DND-41 (cell line): ENCODE measurements at places on chromosomes 1 and 21.
A peak's percentile ranks its signal among the peaks of the same experiment; 100 is the strongest.

DNA sequence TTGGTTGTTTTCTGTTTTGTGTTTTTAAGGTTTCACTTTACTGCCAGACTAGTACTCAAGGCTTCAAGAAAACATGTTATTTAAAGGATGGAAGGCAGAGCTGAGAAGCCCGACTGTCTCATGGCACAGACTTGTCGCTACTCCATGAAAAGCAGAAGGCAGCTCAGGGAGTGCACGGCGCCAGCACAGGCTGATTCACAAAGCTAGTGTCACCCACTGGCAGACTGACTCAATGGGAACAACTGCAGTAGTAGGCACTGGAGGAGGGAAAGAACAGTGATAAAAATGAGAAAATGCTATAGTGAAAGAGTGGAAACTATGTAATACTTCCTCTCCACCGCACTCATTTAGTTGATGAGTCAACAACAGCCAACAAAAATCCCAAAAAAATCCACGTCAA is 14.7 kb downstream of the HSF2BP start:
- no peak for DNase-seq

DNA sequence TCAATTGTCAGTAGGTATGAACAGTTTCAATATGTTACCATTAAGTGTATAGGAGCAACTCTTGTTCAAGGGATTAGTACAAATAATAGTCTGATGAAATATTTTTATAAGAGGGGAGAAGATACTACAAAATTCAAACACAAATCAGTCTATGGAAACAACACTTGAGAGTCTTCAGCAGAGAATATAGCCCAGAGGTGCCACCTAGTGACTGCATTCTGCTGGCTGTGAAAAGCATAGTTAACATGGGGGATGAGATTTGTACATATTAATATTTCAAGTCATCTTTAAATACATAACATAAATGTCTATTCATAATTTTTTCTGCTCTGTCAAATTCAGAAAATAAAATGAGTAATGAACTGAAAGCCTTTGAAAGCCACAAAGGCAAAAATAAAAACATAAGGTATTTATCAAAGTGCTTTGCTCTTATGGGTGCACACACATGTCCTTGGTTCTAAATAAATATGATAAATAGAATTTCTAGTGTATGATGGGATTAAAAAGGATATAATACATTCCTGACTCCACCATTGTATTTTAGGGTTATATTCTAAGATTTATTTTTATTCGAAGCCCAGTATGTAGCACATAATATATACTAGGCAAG is 440.9 kb upstream of the ZRANB2 start:
- peak; percentile 59 for DNase-seq

- peak; percentile 23 for DNase-seq
These were observed 45.4 kb upstream of the IGSF21 start for GRCh38 chr1:18062185-18062584.

DNA sequence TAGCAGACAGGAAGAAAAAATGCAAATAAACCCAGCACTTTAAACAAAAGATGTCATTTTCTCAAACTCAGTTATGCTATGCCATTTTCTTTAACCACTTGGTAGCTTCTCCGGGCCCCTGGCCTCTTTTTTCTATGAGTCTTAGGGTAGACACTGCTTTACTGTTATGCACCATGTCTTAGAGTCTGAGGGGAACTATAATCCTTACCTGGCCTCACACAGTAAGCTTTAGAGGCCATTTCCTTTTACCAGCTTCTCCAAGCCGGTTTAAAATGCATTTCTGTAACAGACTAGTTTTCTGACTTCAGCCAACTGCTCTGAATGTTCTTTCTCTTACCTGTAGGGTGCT is 73.7 kb upstream of the EDEM3 start:
- DNase-seq = no peak

GRCh38 chr1:22731924-22732720 is 21.5 kb downstream of the EPHB2 start:
- no peak for DNase-seq

GRCh38 chr21:43861706-43862105 is 3.3 kb upstream of the AGPAT3 start:
- no peak for DNase-seq

GRCh38 chr1:191508239-191508638 is 650.0 kb upstream of the RGS18 start:
- no peak for DNase-seq

GRCh38 chr1:151963288-151963687 is 30.4 kb downstream of the S100A10 start:
- no peak for DNase-seq

GRCh38 chr1:229920683-229921082 is 146.4 kb upstream of the GALNT2 start:
- no peak for DNase-seq

DNA sequence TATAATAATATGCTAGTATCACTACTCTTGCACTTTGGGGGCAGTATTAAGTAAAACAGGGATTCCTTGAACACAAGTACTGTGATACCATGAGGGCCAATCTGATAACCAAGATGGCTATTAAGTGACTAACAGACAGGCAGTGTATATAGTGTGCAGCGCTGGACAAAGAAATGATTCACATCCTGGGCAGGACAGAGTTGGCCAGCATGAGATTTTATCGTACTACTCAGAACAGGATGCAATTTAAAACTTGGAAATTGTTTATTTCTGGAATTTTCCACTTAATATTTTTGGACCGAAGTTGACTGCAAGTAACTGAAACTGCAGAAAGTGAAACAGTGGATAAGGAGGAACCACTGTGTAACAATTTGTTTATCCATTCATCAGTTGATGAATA is 74.6 kb downstream of the DNTTIP2 start:
- DNase-seq = no peak

- DNase-seq = no peak
These were observed 20.5 kb upstream of the CD2 start for GRCh38 chr1:116733476-116734365.

DNA sequence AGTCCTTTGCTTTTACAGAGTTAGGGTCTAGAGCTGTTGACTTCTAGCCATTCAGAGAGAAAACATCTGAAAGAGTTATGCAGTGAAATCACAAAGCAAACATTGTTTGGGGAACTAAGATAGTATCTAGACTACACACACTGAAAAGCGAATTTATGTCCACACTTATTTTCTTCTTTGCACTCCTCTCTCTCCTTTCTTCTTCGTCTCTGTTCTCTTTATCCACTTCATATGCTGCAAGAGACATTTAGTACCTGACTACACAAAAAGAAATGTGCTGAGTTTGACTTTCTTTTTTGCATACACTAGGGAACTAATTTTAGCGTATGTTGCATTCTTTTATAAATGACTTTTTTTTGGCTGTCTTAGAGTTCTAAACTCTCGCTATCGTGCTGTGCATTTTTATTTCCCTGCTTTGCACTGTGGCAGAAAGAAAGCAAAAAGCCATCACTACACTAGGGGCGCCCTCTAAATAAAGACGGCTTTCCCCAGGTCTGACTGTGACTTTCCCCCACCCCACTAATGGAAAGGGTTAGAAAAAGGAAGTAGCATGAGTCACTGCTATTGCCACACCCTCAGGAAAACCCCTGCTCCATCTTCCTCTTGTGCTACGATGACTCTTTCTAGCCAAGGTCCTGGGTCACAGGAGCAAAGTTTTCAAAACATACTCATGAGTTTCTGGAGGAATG is 65.7 kb downstream of the MAP3K7CL start:
- no peak for DNase-seq

GRCh38 chr1:205572421-205572820 is 59.4 kb downstream of the ELK4 start:
- no peak for DNase-seq

DNA sequence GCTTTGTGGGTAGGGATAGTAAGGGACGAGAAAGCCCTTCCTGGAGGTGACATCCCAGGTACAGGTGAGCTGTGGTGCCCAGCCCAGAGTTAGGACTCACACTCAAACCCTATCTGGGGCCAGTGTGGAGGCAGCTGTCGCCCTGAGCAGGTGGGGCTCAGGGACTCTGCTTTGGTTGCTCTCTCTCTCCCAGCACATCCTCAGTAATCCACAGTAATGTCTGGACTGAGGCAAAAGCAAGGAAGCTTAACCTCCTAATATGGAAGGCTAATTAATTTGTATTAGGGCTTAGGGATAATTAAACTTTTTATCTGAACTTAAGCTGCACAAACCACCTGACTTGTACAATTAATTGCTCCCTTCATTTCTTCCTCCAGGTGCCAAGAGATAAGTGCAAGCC is 38.2 kb downstream of the DDX20 start:
- no peak for DNase-seq

DNA sequence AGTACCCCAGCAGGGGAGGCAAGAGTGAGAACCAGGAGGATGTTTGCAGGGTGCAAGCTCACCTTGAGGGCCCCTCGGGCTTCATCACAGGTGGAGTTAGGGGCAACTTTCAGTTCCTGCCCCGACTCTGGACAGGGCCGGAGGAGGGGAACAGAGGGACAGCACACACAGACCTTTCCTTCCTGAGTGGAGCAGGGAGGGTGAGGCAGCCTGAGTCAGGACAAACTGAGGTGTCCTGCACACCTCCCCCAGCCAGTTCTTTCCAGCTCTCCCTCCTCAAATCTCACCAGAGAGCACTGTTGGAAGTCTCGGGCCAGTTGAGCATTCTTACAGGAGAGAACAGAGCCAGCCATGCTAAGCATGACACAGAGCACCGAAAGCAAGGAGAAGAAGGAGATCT is 1.5 kb downstream of the ENTREP3 start:
- no peak for DNase-seq

DNA sequence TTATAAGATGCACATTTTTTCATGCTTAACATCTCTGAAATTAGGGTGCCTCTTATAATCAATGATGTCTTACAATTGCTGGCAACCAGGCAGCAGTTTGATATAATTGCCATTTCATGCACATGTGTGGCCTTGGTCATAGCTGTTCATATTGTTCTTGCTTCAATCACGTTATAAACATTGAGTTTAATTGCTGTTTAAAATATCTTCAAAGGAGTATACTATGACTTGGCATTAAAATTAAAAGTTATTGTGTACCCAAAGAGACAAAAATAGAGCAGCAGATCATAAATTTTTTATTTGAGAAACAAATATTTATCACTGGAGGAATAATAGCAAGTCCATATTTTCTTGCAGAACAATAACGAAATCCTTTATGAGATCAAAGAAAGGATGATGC is 325.5 kb downstream of the LMX1A start:
- DNase-seq = no peak

DNA sequence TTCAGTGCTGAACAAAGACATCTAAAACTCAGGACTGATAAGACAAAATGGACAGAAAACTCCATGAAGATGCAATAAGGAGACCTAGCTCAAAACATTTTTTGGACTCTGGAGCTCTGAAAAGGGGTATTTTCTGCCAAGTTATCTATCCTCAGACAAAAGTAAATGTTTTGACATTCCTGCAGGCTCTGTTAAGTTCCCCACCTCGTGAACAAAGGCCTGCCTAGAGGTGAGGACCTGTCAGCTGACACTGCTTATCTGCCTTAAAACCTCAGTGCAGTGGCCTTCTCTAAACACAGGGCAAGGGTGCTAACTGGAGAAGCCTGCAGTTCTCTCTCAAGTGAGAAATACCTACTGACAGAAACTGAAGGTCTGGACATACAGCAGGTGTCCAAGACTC is 41.1 kb downstream of the COLGALT2 start:
- no peak for DNase-seq

DNA sequence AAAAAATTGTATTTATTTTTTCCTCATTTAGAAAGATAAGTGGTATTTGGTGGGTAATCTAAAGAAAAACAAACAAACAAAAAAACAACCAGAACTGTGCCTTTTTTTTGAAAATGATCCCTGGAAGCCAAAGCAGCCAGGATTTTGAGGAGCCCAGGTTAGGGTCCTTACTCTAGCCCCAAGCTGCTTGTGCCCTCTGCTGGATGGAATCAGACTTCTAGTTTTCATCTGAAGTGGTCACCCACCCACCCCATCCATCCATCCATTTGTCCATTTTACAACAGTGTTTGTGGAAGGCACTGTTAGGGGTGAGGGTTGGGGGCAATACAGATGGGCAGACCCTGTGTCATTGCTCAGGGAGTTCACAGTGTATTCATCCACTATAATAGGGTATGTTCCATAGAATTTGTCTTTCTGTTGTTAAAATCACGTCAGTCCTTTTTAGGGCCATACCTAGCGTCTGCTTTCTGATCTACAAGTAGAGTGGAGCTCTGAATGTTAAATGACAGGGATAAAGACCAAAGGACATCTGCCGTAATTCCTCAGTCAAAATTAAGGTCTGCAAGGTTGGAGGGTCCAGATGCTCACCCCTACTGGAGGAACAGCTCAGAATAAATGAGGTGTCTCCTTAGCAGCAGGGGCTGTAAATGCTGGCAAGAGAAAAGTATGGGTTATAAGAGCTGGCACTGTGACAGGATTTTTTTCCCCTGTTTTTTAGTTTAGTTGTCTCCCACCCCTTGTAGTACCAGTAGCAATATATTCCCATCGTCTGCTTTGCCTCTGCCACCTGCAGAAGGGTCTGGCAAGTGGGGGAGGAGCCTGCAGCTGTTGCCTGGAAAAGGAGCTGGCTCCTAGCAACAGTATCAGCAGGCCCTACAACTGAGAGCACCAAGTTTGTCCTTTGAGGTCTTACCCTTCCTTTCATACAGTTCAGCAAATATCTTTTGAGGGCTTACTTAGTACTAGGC is 3.2 kb downstream of the LRRC42 start:
- peak; percentile 24 for DNase-seq

DNA sequence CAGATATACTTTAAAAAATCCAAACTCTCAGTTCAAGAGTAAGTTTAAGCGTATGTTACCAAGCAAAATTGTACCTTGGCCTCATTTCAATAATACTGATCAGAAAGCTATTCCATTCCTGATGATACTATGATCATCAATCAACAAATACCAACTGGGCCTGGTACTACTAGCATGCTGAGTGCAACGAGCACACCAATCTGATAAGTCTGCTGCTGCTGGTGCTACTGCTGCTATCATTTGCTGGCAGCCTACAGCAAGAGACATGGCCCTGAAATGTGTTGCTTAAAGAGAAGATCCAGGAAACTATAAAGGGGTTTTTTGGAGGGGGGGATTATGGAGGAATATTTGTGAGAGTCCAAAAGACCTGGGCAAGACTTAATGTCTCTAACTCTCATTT is 39.7 kb downstream of the NME7 start:
- no peak for DNase-seq

DNA sequence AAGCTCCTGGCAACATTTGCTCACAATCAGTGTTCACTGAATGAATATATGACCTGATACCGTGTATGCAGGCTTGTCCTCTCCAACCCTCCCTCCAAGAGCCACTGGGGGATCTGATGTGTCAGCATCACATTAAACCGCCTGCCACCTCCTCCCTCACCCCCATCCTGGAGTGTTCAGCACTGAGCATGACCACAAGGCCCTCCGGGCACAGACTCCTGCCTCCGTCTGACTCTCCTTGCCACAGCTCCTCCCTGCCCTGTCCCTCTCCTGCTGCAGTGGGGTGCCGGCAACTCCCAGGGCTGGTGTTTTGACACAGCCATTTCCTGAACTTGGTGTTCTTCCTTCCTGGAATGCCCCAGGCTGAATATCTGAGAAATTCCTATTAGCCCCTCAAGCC is 136.7 kb downstream of the FCRL5 start:
- DNase-seq = no peak
